ENCODE measurements at places on chromosomes 2 and 18.
A peak's percentile ranks its signal among the peaks of the same experiment; 100 is the strongest.

- DNase-seq: no peak
Observed at GRCh38 chr2:47907039-47907781, 912 bp upstream of the FBXO11 start.

DNA sequence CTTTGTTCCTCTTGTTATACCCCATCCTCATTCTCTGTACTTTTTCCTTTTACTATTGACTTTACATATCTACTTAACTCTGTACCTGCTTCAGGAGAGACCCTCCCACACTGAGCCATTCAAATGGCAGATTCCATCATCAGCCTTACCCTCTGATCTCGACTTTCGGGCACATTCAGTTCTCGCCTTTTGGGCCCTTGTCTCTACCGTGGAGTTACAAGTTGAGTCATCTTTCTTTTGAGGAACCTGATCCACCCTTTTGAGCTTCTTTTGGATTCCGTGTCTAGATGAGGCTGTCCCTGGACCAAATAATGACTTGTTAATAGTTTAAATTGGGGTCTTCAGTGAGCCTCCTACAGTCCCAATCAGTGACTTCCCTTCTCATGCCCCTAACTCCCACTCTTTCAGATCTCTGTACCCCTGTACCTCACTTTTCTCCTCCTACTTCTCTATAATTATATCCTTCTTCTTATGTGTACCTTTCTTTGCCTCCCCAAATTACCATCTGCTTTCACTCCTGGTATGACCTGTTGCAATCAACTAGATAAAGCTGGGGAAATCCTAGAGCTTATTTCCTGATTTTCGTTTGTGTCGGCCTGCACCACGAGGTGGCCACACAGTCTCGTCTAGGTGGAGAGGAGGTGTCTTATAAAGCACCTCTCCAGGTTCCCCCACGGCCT is 17.2 kb downstream of the SP110 start:
- DNase-seq: peak; percentile 50

DNA sequence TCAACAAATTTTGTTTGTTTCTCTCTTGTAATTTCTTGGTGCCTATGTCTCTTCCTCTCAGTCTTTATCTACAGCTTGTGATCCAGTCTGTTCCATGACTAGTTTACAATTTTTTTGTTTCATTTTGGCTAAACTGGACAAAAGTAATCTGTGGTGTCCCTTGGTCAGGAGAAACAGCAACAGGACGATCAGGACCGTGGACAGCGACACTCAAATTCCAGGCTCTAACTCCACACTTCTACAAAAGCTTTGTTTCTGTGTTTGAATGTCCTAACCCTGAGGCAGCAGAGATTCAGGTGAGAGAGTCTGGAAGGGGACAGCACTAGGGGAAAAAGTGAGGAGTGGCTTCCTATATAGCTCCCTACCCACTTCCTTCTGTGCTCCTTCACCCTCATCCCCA is 593.3 kb upstream of the FANCL start:
- DNase-seq: no peak

- no peak for DNase-seq
Observed at GRCh38 chr2:153661801-153662200, 183.2 kb upstream of the RPRM start.

- DNase-seq: no peak
Observed at GRCh38 chr2:11708106-11708505, 38.1 kb upstream of the NTSR2 start.

DNA sequence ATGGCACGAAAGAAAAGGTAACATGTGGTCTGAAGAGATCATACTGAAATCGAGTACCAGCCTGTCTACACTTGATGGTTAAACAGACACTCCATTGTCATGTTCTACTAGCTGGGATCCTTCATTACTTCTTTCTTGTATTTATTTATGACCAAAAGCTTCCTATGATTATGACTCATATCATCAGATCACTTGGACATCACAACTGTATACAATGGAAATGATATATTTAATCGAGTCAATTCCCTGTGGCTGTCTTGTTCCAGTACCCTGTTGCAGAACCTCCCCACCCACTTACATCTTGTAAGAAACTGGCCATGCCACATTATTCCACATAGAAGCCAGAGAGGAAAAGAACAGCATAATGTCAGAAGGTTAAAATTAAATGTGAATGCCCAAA is 358.9 kb downstream of the ZEB2 start:
- DNase-seq: no peak

DNA sequence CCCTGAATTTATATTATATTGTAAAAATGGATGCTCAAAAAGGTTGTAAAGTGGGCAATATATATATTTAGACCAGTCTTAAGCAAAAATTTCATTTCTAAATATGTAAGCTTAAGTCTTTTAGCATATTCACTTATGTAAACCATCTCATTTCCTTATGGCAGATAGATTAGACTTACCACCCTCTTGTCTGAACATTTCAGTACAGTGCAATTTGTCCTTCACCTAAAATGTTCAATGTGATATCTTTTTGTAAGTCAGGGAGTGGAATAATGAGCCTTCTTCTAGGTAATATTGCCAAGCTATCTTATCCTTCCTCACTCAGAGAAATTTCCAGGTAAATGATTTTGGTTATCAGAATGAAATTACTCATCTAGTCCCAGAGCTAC is 92.3 kb downstream of the KLF7 start:
- DNase-seq: no peak

GRCh38 chr2:111632661-111633060 is 251.3 kb downstream of the ANAPC1 start:
- no peak for DNase-seq

- no peak for DNase-seq
Observed at GRCh38 chr2:134104754-134105153, 149.1 kb upstream of the MGAT5 start.

DNA sequence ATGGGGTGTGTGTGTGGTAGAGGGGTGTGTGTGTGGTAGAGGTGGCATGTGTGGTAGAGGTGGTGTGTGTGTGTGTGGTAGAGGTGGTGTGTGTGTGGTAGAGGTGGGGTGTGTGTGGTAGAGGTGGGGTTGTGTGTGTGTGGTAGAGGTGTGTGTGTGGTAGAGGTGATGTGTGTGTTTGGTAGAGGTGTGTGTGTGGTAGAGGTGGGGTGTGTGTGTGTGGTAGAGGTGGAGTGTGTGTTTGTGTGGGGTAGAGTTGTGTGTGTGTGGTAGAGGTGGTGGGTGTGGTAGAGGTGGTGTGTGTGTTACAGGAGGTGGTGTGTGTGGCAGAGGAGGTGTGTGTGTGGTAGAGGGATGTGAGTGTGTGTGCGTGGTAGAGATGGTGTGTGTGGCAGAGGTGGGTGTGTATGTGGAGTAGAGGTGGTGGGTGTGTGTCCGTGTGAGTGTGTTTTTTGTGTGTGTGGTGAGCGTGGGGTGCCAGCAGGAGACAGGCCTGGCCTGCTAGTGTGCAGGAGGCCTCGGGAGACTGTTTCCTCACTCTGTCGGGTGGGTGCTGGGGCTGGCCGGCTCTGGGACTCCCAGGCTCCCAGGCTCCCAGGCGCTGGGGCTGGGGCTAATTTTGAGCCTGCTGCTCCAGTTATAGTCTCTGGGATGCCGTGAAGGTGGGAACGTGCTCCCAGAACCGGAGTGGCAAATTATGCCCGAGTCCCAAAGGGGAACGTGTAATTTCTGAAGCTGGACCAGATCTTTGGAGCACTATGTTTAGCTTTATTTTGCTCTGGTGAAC is 165.2 kb downstream of the DYSF start:
- no peak for DNase-seq

DNA sequence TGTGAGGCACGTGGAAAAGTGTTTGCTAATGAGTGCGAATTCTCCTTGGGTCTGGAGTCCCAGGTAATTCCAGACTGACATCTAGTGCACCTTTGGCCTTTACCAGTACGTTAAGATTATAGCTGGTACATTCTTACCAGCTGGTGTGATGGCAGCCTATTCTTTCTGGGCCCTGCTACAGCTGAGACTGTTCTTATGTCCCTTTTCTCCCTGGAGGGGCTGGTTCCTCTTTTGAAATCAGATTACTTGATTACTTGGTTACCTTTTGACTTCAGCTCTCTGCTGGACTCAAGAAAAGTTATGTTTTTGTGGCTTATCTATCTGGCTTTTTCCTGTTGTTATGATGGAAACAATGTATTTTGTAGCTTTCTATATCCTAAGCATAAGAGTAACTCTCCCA is 14.5 kb downstream of the CABYR start:
- no peak for DNase-seq

DNA sequence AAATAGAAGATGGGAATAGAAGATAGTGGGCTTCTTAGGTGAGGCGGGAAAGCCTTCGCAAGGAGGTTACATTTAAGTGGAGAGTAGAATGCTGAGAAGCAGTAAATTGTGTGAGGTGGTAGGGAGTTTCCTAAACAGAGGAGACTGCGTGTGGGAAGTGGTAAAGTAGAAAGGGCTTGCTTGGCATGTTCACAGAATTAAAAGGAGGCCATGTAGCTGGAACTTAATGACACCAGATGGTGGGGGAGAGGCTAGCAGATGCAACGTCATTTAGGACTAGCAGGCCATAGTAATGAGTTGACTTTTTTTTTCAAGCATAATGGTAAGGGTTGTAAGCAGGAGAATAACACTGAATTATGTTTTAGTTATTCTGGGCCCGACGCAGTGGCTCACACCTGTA is 13.0 kb upstream of the RTN4 start:
- DNase-seq: no peak

DNA sequence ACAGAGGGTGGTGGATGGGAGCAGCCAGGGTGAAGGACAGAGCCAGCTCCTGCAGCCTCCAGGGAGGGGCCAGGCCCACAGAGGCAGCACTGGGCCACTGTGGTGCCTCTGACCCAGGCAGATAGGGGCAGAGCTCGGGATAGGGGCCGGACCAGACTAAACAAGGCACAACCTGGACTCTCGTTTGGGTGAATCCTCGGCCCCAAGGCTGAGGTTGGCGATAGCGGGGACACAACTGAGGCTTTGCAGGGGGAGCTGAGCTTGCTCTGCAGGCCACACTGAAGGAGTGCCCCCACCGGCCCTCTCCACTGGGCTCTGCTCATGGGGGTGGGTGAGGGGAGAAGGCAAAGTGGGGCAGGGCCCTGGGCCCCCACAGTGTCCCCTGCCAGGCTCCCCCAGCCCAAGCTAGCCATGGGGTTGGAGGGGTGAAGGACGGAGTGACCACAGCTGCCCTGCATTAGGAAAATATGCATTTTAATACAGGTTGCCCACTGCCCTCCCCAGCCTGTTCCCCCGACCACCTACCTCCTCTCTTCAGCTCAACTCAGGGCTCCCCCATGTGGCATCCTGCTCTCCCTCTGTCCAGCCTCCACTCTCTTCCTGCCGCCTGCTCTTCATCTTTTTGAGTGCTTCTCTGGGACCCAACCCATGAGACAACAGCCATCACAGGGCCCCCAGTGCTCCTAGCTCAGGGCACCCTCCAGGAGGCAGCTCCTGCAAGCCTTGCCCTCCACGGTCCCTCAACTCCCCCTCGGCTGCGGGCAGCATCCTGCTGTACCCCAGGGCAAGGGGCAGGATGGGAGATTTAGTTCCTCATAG is 152.8 kb downstream of the INHBB start:
- no peak for DNase-seq

DNA sequence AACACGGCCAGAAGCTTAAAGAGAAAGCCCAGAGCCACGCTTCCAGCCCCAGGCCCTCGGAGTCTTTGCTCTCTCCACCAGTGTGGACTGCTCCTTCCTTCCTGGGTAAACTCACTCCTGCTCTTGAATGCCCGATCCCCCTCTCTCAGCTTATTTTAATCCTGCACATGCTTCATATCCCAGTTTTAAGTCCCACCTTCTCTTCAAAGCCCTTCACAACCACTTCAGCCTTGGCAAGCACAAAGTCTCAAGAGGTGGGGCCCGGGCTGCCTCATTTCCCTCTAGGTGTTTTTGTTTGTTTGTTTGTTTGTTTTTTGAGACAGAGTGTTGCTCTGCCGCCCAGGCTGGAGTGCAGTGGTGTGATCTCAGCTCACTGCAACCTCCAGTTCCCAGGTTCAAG is 21.6 kb upstream of the CREG2 start:
- DNase-seq: no peak

DNA sequence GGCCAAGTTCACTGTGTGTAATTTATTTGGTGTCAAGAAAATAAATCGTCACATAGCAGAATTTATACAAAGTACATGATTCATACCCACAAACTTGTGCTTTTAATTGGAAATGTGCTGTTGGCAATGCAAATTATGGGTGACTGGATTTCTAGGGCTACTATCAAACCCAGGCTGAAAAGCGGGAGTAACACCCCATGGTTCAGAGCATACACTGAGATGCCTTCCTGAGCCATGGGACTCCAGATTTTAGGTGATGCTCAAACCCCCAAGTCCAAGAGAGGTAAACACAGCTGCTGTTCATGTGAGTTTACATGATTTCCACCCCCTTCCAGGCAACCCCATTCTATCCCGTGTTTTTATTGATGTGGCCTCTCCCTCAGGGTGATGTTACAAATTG is 565.9 kb upstream of the ID2 start:
- no peak for DNase-seq

GRCh38 chr2:121994238-121995206 is 239.1 kb downstream of the TSN start:
- no peak for DNase-seq

GRCh38 chr2:49798570-49798969 is 644.3 kb upstream of the FSHR start:
- no peak for DNase-seq

- no peak for DNase-seq
Observed at GRCh38 chr2:38763728-38764127, 12.6 kb upstream of the SRSF7 start.

- no peak for DNase-seq
Observed at GRCh38 chr2:165601928-165602521, 132.5 kb downstream of the CSRNP3 start.

DNA sequence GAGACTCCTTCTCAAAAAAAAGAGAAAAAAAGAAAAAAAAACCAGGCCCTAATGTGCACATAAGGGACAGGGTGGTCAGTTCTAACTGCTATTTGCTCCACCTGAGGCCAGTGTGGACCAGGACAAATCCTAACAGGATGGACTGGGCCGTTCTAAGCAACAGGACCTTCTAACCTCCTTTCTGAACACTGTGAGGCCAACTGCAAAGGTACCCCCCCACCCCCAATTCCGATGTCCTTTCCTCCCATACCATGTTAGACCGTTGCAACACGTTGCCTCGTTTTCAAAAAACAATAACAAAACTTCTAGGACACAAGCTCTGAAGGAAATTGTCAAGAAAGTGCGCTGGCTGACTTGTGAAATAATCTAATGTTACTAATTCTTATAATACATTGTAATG is 1.2 kb downstream of the THAP4 start:
- no peak for DNase-seq

- no peak for DNase-seq
Observed at GRCh38 chr2:61233581-61233980, 71.6 kb downstream of the C2orf74 start.

GRCh38 chr2:10777842-10778723 is 34.5 kb downstream of the PDIA6 start:
- no peak for DNase-seq
